Fibroblast of lung (primary cell): ENCODE measurements at places on chromosomes 3 and 15. TPM values are rescaled to one million over a fixed set of nuclear protein-coding genes. Genes with fewer than 3 reads are reported as not detected.

CCDC54 gene
- total RNA-seq, result not detected in 2 replicates

TGFBR2 gene
- total RNA-seq, result 86.5 and 93.0 TPM in 2 replicates

SEMA3B gene
- 51.6 and 85.2 TPM in 2 replicates for total RNA-seq

ZBTB20 gene
- 13.4 and 22.5 TPM in 2 replicates for total RNA-seq

ROBO2 gene
- 1.5 and 1.8 TPM in 2 replicates for total RNA-seq

ARL14 gene
- total RNA-seq, result not detected in 2 replicates

CHRD gene
- total RNA-seq, result 1.3 and 4.8 TPM in 2 replicates

SNX22 gene
- 0.17 and 0.26 TPM in 2 replicates for total RNA-seq

PCSK6 gene
- total RNA-seq, result 0.83 and 1.0 TPM in 2 replicates

FBLN2 gene
- 138 and 184 TPM in 2 replicates for total RNA-seq

B4GALT4 gene
- 16.4 and 19.5 TPM in 2 replicates for total RNA-seq

BSN gene
- under 0.01 TPM in 2 replicates for total RNA-seq

HRG gene
- not detected in 2 replicates for total RNA-seq

CYP1A2 gene
- not detected in 2 replicates for total RNA-seq

ARPIN gene
- 13.2 and 13.9 TPM in 2 replicates for total RNA-seq

CORO2B gene
- 15.7 and 25.3 TPM in 2 replicates for total RNA-seq

PTH1R gene
- 3.3 and 4.3 TPM in 2 replicates for total RNA-seq

WDR49 gene
- under 0.01 and 0.26 TPM in 2 replicates for total RNA-seq
